MCF 10A (cell line): ENCODE measurements at places on chromosomes 1 and 21.

DNA sequence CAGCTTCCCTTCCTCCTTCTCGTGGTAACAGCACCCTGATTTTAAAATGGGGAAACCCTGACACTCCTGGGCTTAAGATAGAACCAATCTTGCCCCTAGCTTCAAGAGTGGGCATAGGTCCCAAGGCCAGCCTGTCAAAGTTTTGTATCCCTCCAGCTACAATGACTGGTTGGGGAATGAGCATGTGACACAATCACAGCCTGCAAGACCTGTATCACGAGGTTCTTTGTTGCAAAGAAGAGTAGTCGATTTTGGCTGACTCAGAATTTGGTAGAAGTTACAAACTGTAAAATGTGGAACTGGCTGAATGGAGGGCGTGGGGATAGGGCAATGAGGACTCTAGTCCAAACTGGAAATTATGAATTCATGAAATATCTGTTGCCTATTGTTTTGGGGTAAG is 18.7 kb downstream of the CTSK start:
- no peak for DNase-seq

GRCh38 chr1:226541231-226541630 is 7.3 kb upstream of the STUM start:
- no peak for DNase-seq

DNA sequence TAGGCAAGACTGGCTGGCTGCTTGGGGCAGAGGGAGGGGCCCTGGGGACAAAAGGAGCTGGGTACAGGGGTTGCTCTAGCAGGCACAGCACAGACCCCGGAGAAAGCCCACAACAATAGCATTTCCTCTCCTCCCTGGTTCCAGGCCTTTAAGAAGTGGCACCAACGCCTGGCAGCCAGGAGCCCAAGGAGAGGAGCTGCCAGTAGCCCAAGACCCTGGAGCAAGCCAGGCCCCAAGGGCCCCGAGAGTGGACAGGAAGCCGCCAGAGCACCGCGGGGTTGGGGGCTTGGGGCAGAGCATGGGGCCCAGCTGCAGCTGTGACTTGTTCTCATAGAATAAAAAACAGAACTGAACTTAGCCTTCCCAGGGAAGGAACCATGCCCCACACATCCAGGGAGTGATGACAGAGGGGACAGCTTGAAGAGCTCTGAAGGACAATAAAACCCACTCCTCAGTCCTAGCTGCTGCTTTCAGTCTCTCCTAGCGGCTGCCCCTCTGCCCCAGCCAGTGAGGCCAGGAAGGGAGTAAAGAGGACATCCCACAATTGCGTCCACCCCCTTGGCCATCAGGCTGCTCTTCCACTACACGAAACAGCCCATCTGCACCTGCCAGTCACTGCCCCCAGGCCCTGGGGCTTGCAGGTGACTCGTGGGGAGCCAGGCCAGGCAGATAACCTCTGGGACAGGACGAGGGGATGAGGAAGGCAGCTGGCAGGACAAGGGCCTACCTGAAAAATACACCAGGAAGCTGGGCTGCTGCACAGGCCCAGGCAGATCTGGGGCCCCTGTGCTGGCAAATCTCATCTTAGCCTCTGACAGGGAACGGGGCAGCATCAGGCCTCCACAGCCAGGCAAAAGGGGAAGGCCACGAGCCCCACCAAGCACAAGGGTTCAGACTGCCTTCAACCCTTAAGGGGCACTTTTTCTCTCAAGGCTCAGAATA is 16.4 kb downstream of the MTHFR start:
- no peak for DNase-seq

GRCh38 chr21:43361127-43361492 is 65.8 kb downstream of the SIK1 start:
- peak; percentile 39 for DNase-seq

DNA sequence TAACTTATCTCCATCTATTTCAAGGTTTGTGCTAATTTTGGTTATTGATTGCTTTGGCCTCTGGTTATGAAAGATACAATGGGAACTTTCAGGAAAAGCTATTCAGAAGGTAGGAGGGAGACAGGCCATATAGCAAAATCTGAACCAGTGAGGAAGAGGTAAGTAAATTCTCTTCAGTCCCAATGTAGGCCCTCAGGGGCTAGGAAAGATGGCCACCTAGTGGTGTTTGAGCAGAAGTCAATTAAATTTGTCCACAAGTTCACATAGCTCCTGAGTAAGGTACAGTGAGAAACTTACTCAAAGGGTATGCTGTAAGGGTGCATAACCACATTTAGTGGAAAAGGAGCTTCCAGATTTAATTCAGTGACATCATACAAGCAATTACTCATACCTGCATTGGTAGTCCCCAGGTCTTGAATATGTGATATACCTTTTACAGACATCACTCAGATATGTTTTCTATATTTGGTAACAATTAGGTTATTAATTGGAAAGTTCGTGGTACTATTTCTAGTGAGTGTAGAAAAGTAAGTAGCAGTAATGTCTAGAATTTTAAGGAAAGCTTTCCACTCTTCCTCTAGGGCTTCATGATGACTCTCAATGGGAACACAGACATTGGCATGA is 21.4 kb upstream of the FMO1 start:
- peak; percentile 85 for DNase-seq

DNA sequence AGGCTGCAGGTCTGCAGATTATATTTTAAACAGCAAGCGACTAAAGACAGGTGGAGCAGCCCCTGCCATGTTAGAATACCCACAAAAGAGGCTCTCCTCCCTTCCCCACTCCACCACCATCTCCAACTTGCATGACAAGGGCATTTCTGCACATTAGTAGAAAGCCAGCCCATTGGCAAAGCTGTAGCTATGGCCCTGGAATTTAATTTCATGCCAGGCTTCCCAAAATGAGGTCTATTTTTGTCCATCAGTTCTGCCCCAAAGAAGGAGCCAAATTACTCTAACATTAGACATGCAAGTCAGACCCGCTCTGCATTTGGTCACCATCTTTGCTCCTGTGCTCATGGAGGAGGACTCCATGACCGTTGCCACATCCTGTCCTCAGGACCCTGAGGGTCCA is 115.2 kb downstream of the LAMC2 start:
- DNase-seq, result no peak

GRCh38 chr1:6459850-6460265 is 6.1 kb downstream of the TNFRSF25 start:
- DNase-seq, result no peak

DNA sequence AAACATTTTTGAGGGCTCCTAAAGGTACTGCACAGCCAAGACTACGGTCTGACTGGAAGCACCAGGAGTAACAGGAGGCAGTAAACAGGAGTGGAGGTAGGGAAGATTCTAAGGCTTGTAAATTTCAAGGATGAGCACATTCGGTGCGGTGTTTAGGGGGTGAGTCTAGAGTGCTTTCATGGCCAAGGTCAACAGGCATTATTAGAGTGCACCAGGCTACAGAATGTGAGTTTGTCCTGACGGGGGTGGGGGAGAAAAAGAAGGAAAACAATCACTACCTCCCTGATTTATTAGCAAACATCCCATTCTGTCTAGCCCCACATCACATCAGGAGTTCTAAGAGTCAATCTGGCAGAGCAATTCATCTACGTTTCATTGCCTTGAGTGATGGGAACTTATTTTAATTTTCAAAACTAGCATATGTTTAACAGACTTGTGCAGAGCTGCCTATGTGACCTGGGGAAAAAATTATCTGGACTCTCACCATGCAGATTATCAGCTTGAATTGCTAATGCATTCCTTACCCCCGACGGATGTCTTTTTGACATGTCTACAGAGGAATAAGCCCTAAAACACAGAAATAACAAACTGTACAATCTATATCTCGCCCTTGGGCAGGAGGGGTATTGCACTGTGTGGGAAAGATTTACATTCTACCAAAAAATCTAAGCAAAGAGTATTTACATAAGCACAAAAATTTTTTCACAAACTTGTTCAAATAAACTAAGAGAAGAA is 45.0 kb downstream of the APP start:
- DNase-seq, result no peak

GRCh38 chr1:23657659-23658275 is 33.8 kb upstream of the RPL11 start:
- DNase-seq, result peak; percentile 57

GRCh38 chr1:904310-904950 is 19.3 kb upstream of the SAMD11 start:
- peak; percentile 79 for DNase-seq

DNA sequence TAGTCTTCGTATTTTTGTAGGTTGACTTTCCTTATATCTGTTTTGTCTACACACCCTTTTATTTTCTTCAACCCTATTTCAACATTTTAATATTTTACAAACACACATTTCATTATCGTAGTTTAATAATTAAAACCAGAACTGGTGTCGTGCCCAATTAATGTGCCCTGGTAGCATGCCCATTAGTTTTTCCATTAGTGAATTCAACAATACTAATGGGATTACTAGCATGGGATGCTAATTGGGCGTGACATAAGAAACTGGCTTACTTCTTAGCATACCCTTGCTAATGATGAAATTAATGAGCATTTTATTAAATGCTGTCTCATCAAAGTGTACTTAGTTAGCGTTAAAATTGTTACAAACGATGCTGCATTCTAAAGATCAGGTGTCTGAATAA is 332.7 kb downstream of the USH2A start:
- no peak for DNase-seq

DNA sequence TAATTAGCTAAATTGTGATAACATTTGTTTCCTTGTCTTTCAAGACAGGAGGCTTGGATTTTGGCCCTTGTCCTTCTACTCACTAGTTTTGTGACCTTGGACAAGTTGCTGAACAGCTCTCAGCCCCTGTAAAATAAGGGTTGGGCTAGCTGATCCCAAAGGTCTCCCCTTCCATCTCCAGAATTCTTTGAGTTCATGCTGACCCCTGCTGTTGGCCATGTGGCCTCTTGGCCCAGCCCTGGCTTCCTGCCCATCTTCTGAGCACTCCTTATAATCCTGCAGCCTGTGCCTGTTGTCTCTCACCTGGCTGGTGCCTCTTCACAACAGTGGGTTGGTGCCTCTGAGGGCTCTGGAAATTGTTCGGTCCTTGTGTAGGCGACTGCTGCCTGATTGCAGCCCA is 10.1 kb downstream of the PTGFRN start:
- peak; percentile 52 for DNase-seq

GRCh38 chr1:180623579-180624347 is 8.1 kb upstream of the XPR1 start:
- peak; percentile 28 for DNase-seq

- DNase-seq, result no peak
Observed at GRCh38 chr1:47676311-47677054, 238.6 kb downstream of the FOXD2 start.

DNA sequence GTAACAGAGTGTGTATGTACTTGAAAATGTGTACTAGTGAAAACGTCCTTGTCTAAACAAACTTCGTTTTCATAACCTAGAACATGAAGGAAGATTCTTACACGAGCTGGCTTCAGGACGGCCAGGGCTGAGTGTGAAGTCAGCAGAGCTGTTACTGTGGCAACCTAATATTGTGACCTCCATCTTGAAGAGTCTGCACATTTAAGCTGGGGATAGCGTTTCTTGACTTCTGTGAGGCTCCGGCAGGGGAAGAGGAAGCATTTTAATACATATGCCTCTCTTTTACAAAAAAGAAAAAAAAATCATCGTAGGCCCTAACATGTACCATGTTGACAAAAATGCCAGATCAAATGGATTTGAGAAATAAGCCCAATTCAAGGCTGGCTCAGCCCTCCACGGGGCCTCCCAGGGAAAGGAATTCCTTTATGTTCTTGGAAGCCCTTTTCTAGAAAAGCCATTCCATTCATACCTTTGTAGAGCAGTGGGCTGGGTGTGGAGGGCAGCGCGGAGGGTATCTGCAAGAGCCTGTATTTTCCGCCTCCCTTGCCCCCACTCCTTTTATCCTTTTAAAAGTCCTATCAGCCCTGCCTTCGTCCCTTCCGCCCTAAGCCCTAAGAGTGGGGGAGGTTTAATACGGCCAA is 51.1 kb downstream of the SIM2 start:
- DNase-seq, result no peak

DNA sequence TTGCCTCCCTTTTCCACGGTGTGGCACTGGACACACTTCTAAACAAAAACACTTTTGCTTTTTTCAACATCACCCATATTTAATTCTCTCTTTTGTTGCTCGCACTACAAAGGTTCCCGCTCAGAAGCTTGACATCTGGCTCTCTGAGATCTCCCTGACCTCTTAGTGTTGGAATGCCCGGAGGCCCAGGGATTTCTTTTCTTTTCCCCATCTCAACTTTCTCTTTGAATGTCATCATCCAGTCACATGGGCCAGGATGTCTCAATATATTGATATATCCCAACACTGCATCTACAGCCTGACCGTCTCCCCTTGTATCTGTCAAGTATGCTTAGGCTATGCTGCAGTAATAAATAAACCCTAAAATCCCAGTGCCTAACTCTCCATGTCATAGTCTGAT is 54.3 kb upstream of the DESI2 start:
- DNase-seq, result no peak

DNA sequence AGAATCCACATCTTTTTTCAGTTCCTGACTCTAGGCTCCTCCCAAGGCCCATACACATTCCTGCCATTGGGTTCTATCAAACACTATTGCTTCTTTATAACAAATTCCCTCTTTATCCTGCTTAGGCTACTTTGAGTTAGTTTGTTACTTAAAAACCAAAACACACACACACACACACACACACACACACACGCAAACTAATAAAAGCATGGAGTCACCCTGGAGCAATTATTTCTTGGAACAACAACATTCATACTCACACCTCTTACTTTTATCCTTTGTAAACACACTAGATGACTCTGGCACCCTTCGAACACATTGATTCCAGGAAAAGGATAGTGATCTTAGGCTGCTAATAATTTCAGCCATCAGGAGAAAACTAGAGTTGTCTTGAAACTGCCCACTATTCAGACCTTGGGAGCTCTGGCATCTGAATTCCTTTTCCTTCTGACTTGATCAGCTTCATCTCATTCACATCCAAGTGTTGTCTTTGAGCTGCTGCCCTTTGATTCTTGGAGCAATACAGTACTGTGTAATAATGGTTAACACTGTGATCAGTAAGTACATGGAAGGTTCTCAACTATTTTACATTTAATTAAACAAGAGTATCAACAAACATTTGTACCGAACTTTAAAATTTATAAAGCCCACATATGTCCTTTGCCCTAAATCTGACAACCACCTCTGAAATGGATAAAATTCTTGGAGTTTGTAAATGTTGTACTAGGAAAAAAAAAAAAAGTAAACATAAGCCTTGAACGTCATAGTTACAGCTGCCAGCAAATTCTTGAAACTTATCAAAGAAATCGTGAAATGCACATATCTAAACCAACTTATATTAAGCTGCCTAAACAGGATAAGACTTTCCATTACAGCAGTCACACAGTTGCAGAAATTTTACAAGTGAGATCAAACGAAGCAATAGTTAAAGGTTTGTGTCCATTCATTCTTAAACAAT is 2.8 kb upstream of the SEC22B start:
- DNase-seq, result no peak

- DNase-seq, result no peak
Observed at GRCh38 chr1:208254376-208254775, 10.2 kb upstream of the PLXNA2 start.

- peak; percentile 64 for DNase-seq
Observed at GRCh38 chr1:212858461-212859265, 588 bp downstream of the FLVCR1 start.

- no peak for DNase-seq
Observed at GRCh38 chr1:215833941-215834729, 267.0 kb downstream of the KCTD3 start.
